ENCODE measurements at places on chromosomes 2 and 18.
A peak's percentile ranks its signal among the peaks of the same experiment; 100 is the strongest.

GRCh38 chr2:16584824-16585540, 80.7 kb downstream of the CYRIA start:
- DNase-seq: no peak

DNA sequence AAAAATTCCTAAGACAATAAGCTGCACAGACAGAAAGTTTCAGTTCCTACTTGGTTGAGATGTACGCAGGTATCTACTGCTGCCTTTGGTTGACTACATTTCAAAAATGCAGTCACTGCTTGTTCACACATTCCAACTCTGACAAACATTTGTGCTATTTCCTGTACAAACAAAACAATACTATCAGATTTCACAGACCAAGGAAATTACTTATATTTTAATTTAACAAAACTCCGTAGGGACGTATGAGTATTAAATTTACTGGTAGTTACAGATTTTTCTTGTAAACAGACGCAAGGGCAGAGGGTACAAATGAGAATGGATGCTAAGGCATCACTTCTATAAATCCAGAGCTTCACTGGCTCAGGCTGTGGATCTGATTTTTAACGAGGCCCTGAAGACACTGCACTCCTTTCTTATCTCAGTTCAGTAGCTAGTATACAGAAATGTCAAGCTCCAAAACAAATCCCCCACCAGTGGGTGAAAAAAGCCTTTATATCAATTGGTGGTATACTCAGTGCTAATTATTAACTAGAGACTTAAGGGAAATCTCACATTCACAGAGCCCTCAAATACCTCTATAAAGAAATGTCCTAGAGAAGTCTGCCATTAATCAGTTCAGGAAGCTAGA, 31.7 kb upstream of the TTC32 start:
- no peak for DNase-seq

DNA sequence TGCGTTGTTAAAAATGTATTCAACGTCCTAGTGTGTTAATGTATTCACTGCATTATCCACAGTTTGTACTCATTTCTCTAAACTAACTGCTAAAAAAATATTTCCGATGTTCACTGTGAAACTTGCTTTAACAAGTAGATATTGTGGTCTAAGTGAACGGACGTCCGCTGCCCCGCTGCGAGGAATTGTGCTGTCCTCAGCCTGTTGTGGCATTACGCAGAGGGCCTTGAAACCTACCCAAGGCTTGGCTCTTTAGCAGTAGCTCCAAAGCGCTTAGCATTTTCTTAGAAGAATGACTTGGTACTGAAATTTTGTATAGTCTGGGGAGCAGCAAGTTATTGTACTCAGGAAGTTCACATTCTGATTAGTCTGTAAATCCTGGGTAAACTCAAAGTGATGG, 136.5 kb upstream of the SP5 start:
- DNase-seq: no peak

- no peak for DNase-seq
These were observed 416.7 kb downstream of the ARHGAP15 start for GRCh38 chr2:143545949-143546255.

DNA sequence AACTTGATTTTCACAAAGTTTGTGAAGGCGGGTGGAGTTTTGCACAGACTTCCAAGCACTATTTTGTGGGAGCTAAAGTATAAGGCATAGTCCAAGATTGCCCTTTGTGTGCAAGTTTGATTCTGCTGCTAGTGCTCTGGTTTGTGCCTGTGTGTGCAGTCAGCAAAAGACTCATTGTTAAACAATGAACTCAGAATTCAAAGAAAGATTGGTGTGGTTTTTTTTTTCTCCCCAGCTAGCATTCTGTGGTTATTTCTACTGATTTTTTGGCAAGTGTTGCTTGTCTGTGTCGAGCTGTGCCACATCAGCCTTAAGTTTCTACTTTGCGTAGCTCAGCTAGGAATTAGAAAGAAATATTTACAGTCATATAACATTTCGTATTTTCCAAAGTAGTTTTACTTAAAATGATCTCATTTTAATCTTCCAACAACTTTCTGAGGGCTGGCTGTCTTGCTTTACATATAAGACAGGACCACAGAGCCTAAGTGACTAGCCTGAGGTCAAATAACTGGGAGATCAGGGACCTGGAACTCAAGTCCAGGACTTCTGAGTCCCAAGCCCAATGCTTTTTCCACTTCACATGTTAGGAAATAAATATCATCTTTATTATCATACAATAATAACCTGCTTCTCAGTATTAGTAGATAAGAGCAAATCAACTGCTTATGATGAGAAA, 69.8 kb downstream of the BABAM2 start:
- DNase-seq: no peak

- no peak for DNase-seq
These were observed 38.7 kb downstream of the SDC1 start for GRCh38 chr2:20186078-20186854.

DNA sequence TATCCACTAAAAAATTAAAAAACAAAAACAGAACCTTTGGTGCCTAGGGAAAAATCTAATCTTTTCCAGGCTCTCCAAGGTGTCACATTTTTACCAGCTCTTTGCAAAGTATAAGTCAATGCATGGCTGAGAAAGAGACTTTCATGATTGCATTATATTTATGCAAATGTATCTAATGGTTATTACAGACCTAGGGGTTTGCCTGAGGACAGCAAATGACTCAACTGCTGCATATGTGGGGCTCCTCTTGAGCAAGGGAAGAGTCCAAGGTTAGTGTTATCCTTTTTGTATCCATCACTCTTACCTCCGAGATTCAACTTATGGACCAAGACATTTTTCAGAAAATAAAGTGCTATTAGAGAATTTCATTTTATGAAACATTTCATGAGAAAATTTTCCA, 33.9 kb upstream of the RMP24 start:
- DNase-seq: no peak

DNA sequence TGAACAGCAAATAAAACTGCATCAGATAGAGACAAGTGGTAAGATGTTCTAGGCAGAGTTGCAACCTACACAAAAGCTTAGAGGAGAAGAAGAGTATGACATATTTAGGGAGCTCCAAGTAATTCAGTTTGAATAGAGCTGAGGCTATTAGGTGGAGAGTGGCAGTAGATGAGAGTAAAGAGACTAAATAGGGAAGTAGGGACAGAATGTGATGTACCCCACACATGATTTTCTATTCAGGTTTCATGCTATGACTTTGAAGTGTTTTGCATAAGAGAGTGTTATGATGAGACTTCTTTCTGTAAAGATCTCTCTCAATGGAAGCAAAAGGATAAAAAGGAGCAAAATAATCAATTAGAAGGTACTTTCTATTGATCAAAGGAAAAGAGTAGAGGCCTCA, 206.8 kb upstream of the ERBB4 start:
- no peak for DNase-seq

DNA sequence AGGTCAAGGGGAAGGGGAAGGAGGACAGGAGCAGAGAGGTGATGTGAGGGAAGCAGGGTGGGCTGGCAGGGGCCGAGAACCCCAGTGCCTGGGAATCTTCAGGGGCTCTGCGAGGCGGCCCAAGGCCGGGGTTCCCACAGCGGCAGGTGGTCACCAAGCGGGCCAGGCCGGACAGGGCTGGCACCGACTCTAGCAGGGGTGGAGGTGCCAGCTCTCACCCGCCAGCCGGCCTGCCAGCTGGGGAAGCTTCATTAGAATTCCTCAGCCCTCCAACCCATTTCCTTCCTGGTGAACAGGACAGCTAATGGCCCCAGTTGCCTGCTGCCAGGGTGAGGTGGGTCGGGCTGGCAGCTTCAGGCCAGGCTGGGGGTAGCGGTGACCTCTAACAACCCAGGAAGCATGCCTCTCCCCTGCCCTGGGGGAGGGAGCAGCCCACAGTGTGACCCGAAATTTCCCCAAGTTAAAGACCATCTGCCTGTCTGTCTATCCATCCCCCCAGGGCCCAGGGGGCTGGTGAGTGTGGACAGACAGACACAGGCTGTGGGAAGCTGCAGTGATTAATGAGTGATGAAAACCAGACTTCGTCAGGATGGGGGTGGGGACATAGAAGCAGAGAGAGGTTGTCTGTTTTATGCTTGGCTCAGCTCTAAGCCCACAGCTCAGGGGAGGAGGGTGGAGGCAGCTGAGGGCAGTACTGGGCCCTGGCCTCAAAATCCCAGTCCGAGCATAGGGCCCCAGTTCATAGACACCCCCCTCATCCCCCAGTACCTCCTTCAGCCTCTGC, 144.1 kb downstream of the ZFP36L2 start:
- DNase-seq: peak; percentile 96

DNA sequence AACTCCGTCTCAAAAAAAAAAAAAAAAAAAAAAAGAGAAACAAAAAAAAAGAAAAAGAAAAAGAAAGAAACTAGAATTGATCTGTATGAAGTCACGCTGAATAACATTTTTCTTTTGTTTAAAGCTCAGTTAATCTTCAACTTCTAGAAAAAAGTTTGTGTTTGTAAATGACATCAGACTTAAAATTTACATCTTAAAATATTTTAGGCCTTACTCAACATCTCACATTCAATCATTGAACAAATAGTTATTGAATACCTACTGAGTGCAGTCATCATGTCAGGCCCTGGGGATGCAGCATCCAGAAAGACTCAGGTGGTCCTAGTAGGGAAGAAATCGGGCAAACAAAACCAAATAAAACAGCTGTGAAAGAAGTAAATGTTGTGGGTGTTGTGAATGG, 292.3 kb upstream of the FANCL start:
- no peak for DNase-seq

- no peak for DNase-seq
These were observed 94.1 kb downstream of the PTPRM start for GRCh38 chr18:7661207-7661606.

GRCh38 chr2:8819194-8819593, 18.2 kb downstream of the KIDINS220 start:
- DNase-seq: no peak

GRCh38 chr2:74834792-74835755, 1.1 kb downstream of the HK2 start:
- peak; percentile 87 for DNase-seq

- DNase-seq: no peak
These were observed 77.4 kb downstream of the INHBB start for GRCh38 chr2:120423167-120423943.

GRCh38 chr2:241935774-241936173, 66.2 kb downstream of the RTP5 start:
- DNase-seq: no peak

DNA sequence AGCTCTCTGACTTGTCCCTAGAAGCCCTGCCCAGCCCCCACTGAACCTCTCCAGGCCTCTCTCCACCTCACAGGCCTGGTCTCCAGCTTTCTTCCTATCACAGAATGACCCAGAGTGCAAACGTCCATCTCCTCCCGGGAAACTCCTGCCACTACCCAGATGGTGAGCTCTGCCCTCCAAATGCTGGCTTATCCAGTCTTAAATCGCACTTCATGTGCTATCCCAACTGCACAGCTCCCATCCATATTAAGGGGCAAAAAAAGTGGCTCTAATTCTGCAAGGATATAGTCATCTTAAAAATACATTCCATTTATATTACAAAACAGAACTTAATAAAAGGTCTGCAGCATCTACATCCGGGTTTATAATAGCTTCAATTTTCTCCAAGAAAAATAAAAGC, 70.8 kb upstream of the CDC42EP3 start:
- DNase-seq: no peak

- DNase-seq: no peak
These were observed 5.7 kb downstream of the PROC start for GRCh38 chr2:127423880-127424279.

DNA sequence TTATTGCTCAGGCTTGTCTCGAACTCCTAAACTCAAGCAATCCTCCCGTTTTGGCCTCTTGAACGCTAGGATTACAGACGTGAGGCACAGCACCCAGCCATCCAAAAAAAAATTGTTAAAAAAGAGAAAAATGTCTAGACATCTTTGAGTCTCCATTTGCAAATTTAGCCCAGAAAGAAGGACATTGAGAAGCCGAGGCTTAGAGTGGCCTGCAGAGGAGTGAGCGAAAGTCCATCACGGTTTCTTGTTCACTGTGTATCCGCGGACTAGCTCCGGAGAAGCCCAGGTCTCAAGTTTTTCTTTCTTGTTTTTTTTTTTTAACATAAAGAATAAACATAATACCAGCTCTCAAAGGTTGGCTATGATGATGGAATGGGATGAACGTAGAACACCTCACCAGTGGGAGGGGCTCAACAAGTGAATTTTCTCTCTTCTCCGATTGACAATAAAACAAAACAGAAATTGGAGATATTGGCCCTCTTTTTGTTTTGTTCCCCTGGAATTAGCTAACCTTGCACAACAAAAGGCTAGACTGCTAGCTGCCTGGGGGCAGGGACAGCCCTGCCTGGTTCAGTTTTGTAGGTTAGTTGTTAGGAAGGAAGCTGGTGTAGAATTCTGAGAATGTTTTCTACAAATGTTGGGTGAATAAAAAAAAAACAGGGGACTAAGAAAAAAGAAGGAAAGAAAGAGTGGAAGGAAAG, 163.4 kb downstream of the MYCN start:
- DNase-seq: no peak

GRCh38 chr2:2026252-2026831, 282.0 kb upstream of the PXDN start:
- DNase-seq: no peak

GRCh38 chr2:172234716-172235691, 132.3 kb upstream of the DLX2 start:
- DNase-seq: peak; percentile 77

DNA sequence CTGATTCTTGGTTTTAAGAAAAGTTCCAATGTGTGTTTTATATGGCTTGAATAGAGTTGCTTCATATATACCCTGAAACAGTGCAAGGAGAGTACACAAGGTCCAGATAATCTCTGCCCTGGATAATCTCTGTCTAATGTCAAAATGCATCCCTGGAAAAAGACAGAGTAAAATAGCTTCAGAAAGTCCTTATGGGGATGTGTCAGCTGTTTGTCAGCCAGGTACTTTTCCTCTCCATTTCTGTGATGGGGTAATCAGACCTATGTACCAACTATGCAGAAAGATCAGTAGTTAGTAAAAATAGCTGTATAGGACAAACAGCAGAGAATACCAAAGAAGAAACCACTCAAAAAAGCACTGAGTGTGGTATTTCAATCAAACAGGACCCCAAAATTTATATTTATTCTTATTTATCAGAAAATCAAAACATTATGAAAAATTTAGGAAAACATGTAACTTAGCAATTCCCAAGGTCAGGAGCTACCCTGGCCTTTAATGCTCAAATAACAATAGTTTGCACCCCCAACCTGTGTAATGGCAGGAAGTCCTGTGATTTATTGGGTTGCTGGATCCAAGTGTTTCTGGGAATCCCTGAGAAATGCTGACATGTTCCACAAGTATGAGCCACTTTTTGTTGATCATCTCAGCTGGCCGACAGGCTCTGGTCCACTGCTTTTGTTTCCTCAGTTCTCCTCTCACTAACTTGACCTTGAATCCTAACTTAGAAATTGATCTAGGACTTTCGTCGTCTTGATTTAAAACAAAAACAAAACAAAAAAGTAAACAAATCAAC, 69.6 kb downstream of the MDH1 start:
- DNase-seq: no peak

- peak; percentile 44 for DNase-seq
These were observed 53.3 kb upstream of the TUBA3E start for GRCh38 chr2:130251535-130251872.

DNA sequence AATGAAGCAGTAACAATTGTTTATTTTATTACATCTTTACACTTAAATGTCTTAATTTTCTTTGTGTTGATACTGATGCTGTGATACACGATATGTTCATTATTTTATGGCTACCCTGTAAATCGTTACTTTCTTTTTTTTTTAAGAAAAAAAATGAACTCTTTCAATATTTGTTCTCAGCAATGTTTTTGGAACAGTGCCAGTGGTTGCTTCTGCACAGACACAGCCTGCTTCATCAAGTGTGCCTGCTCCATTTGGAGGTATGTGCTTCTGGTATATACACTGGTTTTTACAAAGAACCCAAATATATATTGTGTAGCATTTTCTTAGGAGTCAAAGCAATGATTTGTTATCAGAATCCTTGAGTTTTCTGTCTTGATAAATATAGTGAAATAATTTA, 62.2 kb upstream of the SCYGR2 start:
- peak; percentile 25 for DNase-seq

GRCh38 chr2:120368086-120368485, 22.1 kb downstream of the INHBB start:
- DNase-seq: no peak
